ENCODE measurements at places on chromosomes 1 and 21.
A peak's percentile ranks its signal among the peaks of the same experiment; 100 is the strongest.

GRCh38 chr1:177044390-177044789 is 120.1 kb downstream of the ASTN1 start:
- no peak overlapping the region for H3K4me3 ChIP-seq
- H3K27ac ChIP-seq: no peak overlapping the region
- H3K4me1 ChIP-seq: no peaks in the 10 kb centered on the region
- no peak for DNase-seq
- no peaks in the 10 kb centered on the region for H3K36me3 ChIP-seq

GRCh38 chr1:224591326-224591725 is 24.8 kb upstream of the CNIH3 start:
- peaks cover 4% of the 10 kb centered on the region for H3K36me3 ChIP-seq
- H3K4me1 ChIP-seq: no peaks in the 10 kb centered on the region
- H3K27me3 ChIP-seq: no peaks in the 10 kb centered on the region
- no peak overlapping the region for H3K4me3 ChIP-seq

- H3K4me3 ChIP-seq: peak overlapping the region; percentile 92
- DNase-seq: peak; percentile 47
- H3K4me1 ChIP-seq: peaks cover 43% of the 10 kb centered on the region
- H3K27me3 ChIP-seq: no peaks in the 10 kb centered on the region
- peaks cover 10% of the 10 kb centered on the region for H3K36me3 ChIP-seq
- H3K27ac ChIP-seq: peak overlapping the region; percentile 98
Measured at GRCh38 chr1:244865028-244865371, 657 bp upstream of the HNRNPU start.

DNA sequence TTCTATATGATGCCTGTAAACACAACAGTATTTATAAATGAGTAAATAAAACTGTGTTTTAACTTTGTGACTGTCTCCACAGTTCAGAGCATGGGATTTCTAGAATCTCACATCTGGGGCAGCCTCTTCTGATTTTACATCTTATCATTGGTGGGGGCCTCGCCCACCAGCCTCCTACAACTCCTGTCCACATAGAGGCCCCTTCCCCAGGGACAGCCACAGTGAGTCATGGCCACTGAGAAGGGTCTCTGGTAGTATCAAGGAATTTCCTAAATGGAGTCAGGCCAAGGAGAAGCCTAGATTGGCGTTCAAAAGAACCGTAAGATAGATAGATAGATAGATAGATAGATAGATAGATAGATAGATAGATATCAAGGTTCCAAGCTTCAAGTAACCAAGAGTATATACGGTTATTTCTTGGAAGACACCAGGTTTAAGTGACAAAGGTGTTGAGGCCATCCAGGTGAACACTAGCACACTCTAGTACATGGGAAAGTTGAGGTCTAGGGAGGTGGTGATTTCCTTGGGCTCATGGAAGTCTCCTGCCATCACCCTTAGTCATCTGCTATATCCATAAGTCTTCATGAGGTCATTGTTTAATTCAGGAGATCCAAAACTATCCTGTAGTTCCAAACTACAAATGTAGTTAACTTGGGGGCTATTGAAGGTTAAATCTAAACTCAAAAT is 121.6 kb downstream of the SYT2 start:
- no peak overlapping the region for H3K4me3 ChIP-seq
- peak overlapping the region; percentile 87 for H3K27ac ChIP-seq
- H3K27me3 ChIP-seq: no peaks in the 10 kb centered on the region
- peaks cover 46% of the 10 kb centered on the region for H3K4me1 ChIP-seq

GRCh38 chr1:89350298-89350697 is 13.6 kb upstream of the GBP6 start:
- peaks cover 13% of the 10 kb centered on the region for H3K27me3 ChIP-seq
- no peak overlapping the region for H3K27ac ChIP-seq
- DNase-seq: no peak
- peaks cover 2% of the 10 kb centered on the region for H3K4me1 ChIP-seq
- no peak overlapping the region for H3K4me3 ChIP-seq
- no peaks in the 10 kb centered on the region for H3K36me3 ChIP-seq

- no peak overlapping the region for H3K4me3 ChIP-seq
- H3K27ac ChIP-seq: no peak overlapping the region
- H3K4me1 ChIP-seq: no peaks in the 10 kb centered on the region
- no peak for DNase-seq
Measured at GRCh38 chr1:53740621-53741105, 1.7 kb upstream of the GLIS1 start.

Measured in mesothelial cell of epicardium (in vitro differentiated cells).